Esophagus squamous epithelium (tissue), 5 donors: ENCODE measurements at places on chromosomes 1 and 21.

DNA sequence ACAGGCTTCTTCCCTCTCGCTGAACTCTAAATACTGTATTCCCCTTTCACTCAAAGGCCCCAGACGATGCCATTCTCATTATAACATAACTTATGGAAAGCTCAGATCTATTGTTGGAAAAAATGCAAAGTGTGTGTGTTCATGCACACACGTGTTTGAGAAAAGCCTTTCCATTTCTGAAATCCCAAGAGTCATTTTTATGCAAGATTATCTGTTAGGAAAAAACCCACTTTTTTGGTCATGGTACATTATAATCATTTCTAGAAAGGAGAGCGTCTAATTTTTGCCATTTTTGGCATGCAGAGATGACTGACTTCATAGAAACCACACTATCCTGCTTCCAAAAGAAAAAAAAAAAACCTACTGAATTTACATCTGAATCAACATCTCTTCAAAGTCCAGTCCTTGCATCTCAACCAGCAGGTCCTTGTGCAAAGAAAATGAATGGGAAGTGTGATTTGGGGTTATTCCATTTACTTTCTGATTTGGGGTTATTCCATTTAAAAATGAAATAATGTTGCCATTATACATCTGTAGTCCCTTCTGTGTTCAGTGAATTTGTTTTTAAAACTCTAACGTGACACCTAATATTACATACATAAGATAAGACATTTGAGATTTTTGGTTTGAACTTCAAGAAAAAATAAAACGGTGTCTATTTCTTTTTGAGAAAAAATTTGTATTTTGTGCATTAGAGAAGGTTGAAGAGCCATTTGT lies 150.3 kb downstream of the DHRS3 start:
- H3K4me1 ChIP-seq: peaks cover 64% of the 10 kb centered on the region
- DNase-seq: no peak
- H3K36me3 ChIP-seq: no peaks in the 10 kb centered on the region

DNA sequence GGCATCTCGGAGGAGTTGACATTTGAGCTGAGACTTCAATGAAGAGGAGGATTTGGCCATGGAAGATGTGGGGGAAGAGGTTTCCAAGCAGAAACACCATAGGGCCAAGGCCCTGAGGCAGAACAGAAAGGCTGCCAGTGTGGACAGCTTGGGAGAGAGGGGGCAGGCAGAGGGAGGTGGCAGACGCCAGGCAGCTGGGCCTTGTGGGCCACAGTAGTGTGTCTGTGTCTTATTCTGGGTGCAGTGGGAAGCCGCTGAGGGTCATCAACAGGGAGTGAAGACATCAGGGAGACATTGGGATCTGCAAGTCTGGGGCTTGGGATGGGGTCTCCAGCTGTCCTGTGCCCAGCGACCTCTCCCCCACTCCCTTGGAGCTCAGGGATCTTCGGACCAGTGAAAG lies 96.8 kb downstream of the LACTBL1 start:
- H3K36me3 ChIP-seq: no peaks in the 10 kb centered on the region
- no peak overlapping the region for H3K4me3 ChIP-seq
- H3K4me1 ChIP-seq: peaks cover 32% of the 10 kb centered on the region
- DNase-seq: no peak
- H3K27ac ChIP-seq: no peak overlapping the region

GRCh38 chr1:157431751-157432150 lies 120.6 kb downstream of the FCRL5 start:
- no peaks in the 10 kb centered on the region for H3K36me3 ChIP-seq
- H3K27ac ChIP-seq: no peak overlapping the region
- no peak overlapping the region for H3K4me3 ChIP-seq
- no peaks in the 10 kb centered on the region for H3K4me1 ChIP-seq
- no peak for DNase-seq

DNA sequence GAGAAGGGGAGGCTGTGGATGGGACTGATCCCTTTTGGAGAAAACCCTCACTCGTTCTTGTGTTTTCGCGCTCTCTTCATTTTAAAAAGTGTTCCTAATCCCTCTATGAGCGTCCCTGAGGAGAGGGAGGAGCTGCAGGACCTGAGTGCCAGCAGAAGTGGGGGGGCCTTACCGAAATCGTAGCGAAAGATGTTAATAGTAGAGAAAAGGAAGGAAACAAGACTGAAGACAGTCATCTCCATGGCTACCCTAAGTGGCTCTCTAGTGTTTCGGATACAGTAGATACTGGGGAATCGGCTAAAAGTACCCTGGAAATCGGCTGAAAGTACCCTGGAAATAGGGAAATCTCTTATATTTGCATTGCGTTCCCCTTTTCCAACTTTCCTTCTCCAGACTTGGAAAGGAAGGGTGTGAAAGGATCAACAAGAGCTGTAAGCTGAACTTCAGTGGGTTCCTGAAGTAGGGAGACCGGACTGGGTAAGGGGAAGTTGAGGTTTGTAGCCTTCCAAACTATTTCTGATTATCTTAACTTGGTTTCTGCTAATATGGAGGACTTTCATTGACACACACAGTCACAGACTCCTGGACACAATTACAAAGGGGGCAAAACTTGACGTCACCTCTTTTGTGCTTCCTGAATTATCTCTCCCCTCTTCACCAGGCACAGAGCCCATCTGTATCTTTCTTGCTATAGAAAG lies 486 bp upstream of the DSTYK start:
- peaks cover 8% of the 10 kb centered on the region for H3K4me1 ChIP-seq
- DNase-seq: no peak
- peak overlapping the region; percentile 92 for H3K27ac ChIP-seq
- no peaks in the 10 kb centered on the region for H3K27me3 ChIP-seq
